ENCODE measurements at places on chromosomes 12 and 14.

GRCh38 chr12:124457287-124458219 lies 109.9 kb downstream of the NCOR2 start:
- DNase-seq, result no peak

DNA sequence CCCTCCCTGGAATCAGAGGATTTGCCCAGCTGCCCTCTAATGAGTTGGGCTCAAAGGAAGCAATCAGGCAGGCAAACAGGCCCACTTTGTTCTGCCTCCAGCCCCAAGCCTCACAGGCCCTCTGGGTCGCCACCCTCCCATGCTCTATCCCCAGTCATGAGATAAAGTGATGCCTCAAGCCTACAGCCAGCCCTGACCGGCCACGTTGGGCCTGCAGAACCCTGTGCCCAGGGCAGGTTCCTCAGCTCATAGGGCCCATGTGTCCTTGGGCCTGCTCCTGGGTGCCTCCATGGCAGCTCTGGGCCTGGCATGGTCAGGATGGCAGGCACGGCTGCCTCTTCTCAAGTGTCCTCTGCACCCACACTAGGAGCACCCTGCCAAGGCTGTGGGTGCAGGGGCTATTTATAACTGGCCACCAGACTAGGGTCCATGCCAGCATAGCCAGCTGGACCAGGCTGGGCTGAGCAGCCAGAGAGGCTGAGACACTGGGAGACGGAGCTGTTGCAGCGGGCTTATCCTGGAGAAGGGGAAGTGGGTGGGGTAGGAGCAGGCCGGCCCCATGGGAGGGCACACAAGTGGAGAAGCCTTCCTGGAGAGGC lies 20.2 kb downstream of the HDAC7 start:
- no peak for DNase-seq

GRCh38 chr12:121753844-121754264 lies 39.6 kb downstream of the RHOF start:
- DNase-seq, result no peak

DNA sequence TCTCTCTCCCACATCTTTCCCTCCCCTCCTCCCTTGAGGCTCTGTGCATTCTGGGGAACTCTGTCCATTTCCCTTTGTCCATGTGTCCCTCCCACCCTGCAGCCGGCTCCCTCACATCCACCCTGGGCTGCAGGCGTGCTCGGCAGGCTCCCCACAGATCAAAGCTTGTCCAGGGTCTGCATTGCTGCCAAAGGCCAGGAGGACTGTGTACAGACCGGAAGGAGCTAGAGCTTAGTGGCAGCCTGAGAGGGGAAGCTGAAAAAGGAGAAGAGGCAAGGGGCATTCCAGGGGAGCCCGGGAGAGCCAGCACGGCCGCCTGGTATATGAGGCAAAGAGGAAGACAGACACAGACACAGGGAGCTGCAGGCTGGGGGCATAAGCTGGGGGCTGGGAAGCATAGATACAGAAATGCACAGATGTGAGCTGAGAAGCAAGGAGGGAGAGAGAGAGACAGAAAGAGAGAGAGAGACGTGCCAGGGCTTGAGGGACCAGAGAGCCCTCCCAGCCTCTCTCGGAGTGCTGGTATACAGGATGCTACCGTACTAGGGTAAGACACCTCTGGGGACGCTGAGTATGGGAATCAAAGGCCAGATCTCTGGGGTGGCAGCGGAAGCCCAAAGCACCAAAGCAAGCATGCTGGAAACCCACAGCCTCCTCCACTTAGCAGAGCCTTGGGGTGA lies 3.3 kb downstream of the CD4 start:
- no peak for DNase-seq

DNA sequence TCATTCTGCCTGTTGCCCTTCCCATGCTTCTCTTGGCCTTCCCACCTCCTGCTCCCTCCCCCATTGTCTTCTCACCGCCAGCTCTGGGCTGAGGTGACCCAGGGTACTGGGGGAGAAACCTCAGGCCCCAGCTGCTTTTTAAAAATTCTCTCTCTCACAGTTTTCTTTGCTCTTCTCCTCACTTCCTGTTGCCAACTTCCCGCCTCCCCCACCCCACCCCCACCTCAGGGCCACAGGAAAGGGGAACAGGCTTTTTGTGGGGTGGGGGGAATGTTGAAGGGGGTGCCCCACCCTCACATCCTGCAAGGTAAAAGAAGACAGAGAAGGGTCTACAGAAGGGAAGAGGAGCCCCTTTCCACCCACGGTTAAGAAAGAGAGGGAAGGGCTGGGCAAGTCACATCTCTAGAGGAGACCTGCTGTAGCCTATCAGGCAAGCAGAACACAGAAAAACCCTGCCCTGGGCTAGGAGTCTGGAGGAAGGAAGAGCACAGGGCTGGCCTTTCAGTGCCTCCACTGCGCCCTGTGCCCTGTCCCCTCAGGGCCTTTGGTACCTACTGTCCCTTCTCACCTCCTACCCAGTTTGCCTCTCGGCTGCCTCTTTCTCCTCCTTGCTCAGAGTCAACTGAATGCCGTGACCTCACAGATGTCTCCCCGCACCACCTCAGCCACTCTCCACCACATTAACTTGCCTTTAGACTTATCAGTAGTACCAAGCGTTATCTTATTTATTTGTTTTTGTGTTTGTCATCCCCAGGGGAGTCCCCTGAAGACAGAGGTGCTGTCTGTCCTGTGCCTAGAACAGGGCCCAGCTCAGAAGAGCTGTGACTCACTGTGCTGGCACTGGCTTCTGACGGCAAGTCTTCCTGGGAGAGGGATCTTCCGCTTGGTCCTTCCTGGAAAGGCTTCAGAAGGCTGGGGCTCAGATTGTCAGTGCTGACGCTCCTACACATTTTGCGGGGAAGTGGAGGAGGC lies 1.7 kb downstream of the ARHGAP9 start:
- peak; percentile 33 for DNase-seq

- no peak for DNase-seq
Measured at GRCh38 chr12:42761086-42761485, 171.5 kb upstream of the PRICKLE1 start.

GRCh38 chr12:86663716-86664115 lies 407.5 kb upstream of the MGAT4C start:
- no peak for DNase-seq

DNA sequence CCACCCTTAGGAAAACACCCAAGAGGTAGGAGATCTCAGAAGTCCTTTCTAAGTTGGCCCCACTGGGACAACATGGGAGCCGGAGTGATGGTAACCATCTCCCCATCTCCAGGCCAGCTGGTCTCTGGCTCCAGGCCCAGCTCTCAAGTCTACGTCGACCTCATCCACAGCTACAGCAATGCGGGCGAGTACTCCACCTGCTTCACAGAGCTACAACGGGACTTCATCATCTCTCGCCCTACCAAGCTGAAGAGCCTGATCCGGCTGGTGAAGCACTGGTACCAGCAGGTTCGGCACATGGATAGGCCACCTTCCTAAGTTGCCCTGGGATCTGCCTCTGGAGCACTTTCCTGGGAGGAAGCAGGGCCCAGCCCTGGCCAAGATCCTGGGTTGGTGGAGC lies 11.0 kb upstream of the OAS2 start:
- DNase-seq, result no peak

GRCh38 chr14:62736048-62737043 lies 308.9 kb downstream of the KCNH5 start:
- DNase-seq, result no peak

GRCh38 chr14:90291699-90292098 lies 35.3 kb downstream of the PSMC1 start:
- no peak for DNase-seq

- no peak for DNase-seq
Measured at GRCh38 chr12:42583016-42583415, 6.5 kb downstream of the PRICKLE1 start.

- DNase-seq, result no peak
Measured at GRCh38 chr14:79483477-79484388, 727.6 kb downstream of the DIO2 start.

DNA sequence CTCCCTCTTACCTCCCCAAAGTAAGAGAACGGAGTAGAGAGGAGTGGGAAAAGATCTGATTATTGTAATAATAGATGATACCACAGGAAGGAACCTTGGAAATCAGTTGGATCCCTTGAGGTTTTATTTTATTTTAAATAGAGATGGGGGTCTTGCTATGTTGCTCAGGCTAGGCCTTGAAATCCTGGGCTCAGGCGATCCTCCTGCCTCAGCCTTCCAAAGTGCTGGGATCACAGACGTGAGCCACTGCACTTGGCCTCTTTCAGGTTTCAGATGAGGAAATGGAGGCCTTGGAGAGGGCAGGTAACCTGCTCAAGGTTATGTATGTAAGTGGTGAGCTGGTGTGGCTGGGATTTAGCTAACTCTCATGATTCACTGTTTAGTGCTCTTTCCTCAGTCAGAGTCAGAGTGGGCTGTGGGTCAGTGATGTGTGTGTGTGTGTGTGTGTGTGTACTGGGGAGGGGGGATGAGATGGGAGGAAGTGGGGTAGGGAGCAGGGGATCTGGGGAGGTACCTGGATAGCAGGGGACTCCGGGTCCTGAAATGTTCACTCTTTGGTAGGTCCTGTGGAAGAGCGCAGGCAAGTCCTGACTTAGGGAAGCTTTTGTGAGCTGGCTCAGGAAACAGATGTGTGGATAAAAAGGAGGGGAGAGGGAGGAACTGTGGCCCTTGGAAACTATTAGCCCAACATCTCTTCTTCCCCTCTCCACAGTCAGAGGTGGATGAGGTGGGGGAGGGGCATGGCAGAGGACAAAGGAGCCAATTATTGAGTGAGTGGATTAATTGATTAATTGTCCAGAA lies 4.7 kb upstream of the CISTR start:
- no peak for DNase-seq

DNA sequence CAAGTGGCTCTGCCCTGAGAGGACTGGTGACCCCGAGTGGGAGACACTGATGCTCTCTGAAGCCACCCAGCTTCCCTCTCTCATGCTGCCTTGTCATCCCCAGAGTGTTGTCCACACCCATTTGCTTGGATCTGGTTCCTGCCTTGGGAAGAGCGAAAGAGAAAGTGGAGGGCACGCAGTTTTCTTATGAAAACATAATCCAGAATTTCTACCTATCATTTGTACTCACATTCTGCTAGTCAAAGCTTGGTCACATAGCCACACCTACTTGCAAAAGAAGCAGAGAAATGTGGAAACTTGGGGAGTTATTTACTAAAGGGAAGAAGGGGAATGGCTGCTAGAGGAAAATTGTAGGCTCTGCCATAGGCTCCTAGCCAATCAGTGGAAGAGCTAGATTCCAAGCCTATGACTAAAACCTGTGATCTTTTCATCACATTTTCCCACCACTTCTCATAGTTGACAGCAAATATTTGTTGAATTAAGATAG lies 326.3 kb downstream of the ZFP36L1 start:
- DNase-seq, result no peak

DNA sequence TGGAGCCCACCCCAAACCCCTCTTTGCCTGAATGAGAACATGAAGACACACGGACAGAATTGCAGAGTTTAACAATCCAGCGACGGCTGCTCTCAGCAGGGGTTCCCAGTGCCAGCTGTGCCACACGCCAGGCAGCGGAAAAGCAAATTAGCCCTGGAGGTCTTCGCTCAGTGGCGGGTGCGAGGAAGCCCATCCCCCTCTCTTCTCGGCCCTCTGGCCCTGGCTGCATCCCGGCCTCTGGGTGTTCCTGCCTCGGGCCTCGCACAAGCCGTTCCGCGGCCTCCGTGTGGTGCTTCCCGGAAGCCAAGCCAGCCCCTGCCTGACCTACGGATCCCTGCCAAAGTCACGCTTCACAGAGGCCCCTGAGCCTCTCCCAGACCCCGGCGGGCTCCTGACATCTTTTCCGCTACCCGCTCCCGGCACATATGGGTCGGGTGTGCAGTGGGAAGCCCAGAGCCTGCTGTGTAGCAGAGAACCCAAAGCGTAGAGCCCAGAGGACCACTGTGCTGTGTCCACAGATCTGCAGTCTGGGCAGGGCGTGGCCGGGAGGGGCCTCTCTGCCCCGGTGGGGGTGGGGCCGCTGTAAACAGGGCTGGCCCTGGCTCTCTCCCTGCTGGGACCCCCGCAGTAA lies 70.7 kb upstream of the GALNT9 start:
- no peak for DNase-seq

DNA sequence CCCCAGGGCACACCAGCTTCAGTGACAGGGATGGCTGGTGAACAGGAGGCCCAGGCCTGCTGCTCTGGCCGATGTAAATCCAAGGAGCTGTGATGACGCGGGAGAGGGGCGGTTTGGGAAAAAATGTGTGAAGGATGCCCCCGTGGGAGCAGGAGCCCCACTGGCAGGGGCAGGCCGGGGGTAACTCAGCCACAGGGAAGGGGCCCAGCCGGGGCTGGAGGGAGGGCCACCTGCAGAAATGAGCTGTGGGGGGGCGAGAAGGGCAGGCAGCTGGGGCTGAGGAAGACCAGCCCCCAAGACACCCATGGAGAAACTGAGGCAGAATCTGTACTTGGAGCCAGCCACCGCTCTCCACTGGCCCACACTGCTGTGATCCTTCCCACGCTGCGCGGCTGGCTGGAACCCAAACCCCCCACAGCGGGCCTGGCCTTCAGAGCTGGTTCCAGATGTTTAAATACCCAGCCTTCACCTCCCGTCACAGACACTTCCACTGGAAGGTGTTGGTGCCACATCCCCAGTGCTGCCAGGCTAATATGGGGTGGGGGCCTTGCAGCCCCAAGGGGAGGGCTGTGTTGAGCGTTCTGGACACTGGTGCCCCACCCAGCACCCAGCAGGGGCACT lies 28.5 kb upstream of the ANKRD9 start:
- no peak for DNase-seq
